ENCODE measurements at places on chromosomes 1 and 21.

DNA sequence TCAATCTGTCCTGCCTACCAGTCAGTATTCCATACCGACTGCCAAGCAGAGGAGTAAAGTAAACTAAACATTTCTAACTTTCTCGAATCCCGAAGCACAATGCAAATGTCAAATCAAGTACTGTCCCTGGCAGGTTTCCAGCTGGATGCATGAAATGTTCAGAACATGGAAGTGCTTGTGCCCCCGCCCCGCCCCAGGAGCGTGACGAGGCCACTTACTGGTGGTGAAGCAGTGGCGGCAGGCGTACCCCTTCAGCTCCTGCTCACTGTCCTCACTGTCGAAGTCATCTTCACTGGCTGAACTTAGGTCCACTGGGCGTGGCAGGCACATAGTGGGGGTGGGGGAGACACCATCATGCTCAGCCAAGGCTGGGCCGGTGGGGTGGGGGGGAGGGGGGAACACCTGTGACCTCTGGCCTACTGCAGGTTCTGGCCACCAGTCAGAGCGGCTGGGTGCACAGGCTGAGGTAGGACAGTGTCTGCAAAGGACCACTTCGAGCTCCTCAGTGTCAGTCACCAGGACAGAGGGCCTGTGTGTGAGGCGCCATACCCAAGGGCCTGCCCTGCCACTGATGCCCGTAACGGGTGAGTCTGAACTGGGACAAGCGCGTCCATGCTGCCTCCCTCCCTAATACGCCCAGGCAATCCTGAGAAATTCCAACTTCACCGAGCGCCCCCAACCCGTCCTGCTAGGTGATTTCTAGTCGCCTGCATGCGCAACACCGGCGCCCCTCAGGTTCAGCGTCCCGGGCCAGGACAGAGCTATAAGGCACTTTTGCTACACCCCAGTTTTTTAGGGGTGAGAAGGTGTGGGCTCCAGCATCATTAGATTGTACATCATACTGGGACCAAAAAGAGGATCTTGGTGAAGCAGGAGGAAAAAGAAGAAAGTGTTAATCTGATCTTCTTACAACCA lies 46.9 kb downstream of the SLC45A1 start:
- no peak for DNase-seq

GRCh38 chr21:44874497-44875315 lies 1.2 kb upstream of the PTTG1IP start:
- peak; percentile 33 for DNase-seq

DNA sequence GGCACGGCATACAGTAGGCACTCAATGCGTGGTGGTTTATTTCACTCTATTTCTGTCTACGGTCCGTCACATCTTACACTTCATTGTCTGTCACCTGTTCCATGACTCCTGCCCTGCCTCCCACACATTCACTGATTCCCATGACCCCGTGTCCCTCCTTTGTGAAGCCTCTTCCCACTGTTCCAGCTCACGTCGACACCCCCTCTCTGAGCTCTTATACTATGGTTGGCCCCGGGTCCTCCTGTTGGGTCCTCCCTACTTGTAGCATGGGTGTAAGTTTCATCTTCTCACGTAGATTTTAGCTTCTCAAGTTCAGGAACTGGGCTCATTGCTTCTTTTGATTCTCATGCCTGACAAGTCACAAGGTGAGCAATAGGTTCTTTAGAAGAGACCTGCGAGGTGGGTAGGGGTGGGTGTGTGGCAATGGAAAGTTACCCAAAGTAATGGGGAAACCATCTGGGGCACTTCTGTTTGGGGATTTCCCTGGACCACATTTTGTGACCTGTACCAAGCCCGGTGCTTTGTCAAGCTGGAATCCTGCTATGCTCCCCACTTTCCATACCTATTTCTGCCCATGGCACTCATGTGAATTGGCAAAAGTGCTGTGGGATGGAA lies 22.1 kb upstream of the IL10 start:
- DNase-seq, result no peak

- DNase-seq, result no peak
These were observed 97.7 kb upstream of the IFFO2 start for GRCh38 chr1:19054216-19054615.

DNA sequence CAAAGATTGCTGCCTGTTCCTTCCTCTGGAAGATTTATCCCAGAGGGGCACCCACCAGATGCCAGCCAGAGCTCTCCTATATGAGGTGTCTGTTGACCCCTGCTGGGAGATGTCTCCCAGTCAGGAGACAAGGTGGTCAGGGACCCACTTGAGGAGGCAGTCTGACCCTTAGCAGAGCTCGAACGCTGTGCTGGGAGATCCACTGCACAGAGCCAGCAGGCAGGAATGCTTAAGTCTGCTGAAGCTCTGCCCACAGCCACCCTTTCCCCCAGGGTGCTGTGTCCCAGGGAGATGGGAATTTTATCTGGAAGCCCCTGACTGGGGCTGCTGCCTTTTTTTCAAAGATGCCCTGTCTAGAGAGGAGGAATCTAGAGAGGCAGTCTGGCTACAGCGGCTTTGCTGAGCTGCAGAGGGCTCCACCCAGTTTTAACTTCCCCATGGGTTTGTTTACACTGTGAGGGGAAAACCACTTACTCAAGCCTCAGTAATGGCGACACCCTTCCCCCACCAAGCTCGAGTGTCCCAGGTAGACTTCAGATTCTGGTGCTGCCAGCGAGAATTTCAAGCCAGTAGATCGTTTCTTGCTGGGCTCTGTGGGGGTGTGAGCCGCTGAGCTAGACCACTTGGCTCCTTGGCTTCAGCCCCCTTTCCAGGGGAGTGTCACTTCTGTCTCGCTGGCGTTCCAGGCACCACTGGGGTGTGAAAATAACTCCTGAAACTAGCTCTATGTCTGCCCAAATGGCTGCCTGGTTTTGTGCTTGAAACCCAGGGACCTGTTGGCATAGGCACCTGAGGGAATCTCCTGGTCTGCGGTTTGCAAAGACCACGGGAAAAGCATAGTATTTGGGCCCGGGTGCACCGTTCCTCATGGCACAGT lies 51.1 kb upstream of the PDC start:
- no peak for DNase-seq

Data from activated effector memory CD4-positive, alpha-beta T cell treated with Interleukin-2 at 50 U/mL for 16 hours (primary cell).